ENCODE measurements at places on chromosomes 7 and 10.
A peak's percentile ranks its signal among the peaks of the same experiment; 100 is the strongest.

DNA sequence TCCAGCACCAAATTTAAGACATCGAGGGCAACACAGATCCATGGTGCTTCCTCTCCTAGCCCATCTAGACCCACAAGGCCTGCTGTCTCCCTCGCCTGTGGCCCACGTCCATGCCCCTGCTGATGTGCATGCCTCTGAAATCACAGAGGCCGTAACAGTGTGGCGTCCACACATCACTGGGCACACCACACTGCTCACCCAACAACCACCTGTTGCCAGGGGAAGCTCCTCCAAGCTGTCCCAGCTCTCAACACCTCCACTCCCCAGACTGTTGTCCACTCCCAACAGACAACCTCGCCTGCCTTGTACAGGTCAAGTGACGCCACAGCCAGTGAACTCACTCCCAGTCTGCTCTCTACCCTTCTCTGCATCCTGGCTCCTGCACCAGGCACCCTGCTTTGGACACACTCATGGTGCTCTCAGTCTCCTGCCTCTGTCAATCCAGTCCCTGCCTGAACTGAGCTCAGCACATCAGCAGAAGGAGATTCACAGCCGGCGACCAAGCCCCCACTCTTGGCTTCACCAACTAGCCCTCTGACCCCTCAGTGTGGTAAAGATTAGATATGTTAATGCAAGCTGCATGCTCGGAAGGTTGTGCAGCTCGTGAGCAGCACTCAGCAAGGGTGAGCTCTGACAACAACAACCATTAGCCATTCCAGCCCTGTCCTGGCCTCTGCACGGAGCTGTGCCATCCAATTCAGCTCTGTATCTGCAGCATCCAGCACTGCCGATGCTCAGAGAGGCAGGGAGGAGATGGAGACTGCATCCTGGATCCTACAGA is 197.0 kb downstream of the TNS3 start:
- no peak overlapping the region for H3K27ac ChIP-seq
- H3K27me3 ChIP-seq = peaks cover 12% of the 10 kb centered on the region
- H3K36me3 ChIP-seq = peaks cover 1% of the 10 kb centered on the region
- H3K4me1 ChIP-seq = no peaks in the 10 kb centered on the region
- no peak for DNase-seq
- H3K4me3 ChIP-seq = no peak overlapping the region

DNA sequence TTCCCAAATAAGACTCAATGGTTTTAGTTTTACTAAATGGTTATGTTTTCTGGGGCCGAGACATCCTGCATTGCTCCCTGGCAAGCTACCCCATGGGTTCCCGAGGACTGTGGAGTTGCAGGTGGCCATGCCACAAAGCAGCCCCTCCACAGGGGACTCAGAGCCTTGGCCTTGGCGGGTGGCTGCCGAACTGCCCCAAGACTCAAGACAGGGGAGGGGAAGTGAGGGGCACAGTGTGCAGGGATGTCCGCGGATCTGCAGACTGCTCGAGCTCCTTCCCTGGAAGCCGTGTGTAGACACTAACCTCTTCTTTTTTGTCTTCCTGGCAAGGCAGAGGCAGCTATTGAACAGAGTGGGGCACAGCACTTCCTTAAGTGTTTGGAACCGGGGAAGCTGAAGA is 154.6 kb downstream of the EBF3 start:
- no peak for DNase-seq
- no peak overlapping the region for H3K4me3 ChIP-seq
- no peak overlapping the region for H3K27ac ChIP-seq
- no peaks in the 10 kb centered on the region for H3K4me1 ChIP-seq
- peaks cover 9% of the 10 kb centered on the region for H3K27me3 ChIP-seq

GRCh38 chr10:1070919-1071318 is 14.7 kb downstream of the WDR37 start:
- no peak for DNase-seq
- H3K27me3 ChIP-seq = no peaks in the 10 kb centered on the region
- no peak overlapping the region for H3K4me3 ChIP-seq
- no peak overlapping the region for H3K27ac ChIP-seq

DNA sequence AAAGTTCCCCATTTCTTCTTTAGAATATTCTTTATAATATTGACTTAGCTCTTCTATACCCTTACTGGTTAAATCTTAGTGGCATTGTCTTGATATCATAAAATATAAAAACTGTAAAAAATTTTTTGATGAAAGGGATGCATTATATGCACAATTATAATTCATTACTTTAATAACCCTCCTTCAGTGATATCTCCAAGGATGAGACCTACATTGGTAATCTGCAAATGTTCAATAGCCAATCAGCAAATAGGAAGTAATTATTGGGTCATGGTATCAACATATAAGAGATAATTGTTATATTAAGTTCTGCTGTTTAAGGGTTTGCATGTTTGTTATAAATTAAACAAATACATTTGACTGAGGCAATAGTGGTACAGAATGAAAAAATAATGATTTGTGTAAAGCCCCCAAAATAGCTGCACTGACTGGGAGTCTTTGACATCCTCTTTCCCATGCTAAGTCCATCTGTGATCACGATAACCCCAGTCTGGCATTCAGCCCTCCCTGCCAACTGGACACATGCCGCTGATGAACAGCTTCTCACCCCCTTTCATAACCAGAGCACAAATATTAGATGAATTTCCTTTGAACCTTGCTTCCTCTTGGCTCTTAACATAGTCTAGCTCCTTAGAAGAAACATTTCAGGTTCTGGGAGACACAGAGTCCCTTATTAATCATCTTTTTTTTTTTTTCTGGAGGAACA is 169.5 kb downstream of the CPED1 start:
- no peaks in the 10 kb centered on the region for H3K4me1 ChIP-seq
- no peak overlapping the region for H3K4me3 ChIP-seq
- H3K27me3 ChIP-seq = peaks cover 14% of the 10 kb centered on the region
- H3K36me3 ChIP-seq = no peaks in the 10 kb centered on the region

DNA sequence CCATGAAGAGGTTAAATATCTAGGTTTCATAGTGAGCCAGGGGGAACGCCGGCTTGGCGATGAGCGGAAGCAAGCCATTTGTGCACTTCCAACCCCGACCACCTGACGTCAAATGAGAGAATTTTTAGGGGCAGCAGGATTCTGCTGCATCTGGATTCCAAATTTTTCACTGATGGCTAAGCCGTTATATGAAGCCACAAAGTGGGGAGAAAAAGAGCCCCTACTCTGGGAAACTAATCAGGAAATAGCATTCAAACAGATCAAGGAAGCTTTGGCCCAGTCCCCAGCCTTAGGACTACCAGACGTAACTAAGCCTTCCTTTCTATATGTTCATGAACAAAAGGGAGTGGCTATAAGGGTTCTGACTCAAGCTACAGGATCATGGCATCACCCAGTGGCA is 12.9 kb upstream of the ADCK2 start:
- DNase-seq = no peak
- peaks cover 5% of the 10 kb centered on the region for H3K36me3 ChIP-seq
- no peak overlapping the region for H3K27ac ChIP-seq
- H3K4me3 ChIP-seq = no peak overlapping the region
- H3K4me1 ChIP-seq = peaks cover 17% of the 10 kb centered on the region
- peaks cover 4% of the 10 kb centered on the region for H3K27me3 ChIP-seq

- peaks cover 7% of the 10 kb centered on the region for H3K4me1 ChIP-seq
- peaks cover 37% of the 10 kb centered on the region for H3K27me3 ChIP-seq
- no peaks in the 10 kb centered on the region for H3K36me3 ChIP-seq
- no peak overlapping the region for H3K27ac ChIP-seq
- no peak overlapping the region for H3K4me3 ChIP-seq
Measured at GRCh38 chr10:70669015-70669414, 3.3 kb upstream of the ADAMTS14 start.

GRCh38 chr7:101729241-101729883 is 88.1 kb upstream of the CUX1 start:
- H3K27ac ChIP-seq = no peak overlapping the region
- peaks cover 14% of the 10 kb centered on the region for H3K27me3 ChIP-seq
- no peak overlapping the region for H3K4me3 ChIP-seq
- no peaks in the 10 kb centered on the region for H3K4me1 ChIP-seq
- no peaks in the 10 kb centered on the region for H3K36me3 ChIP-seq

GRCh38 chr7:36244429-36244828 is 91.4 kb downstream of the EEPD1 start:
- no peaks in the 10 kb centered on the region for H3K27me3 ChIP-seq
- no peak overlapping the region for H3K4me3 ChIP-seq
- no peak overlapping the region for H3K27ac ChIP-seq

GRCh38 chr10:62451611-62451975 is 77.4 kb downstream of the ZNF365 start:
- H3K4me3 ChIP-seq = no peak overlapping the region
- H3K27ac ChIP-seq = no peak overlapping the region
- no peak for DNase-seq
- H3K4me1 ChIP-seq = peaks cover 6% of the 10 kb centered on the region

GRCh38 chr10:1731592-1731991 is 5.7 kb downstream of the ADARB2 start:
- no peak overlapping the region for H3K4me3 ChIP-seq
- H3K4me1 ChIP-seq = no peaks in the 10 kb centered on the region
- no peak overlapping the region for H3K27ac ChIP-seq
- no peaks in the 10 kb centered on the region for H3K36me3 ChIP-seq
- no peak for DNase-seq
- H3K27me3 ChIP-seq = peaks cover 75% of the 10 kb centered on the region

GRCh38 chr10:74987339-74988053 is 124.0 kb upstream of the SAMD8 start:
- peak overlapping the region; percentile 55 for H3K27ac ChIP-seq
- no peak for DNase-seq
- peaks cover 21% of the 10 kb centered on the region for H3K36me3 ChIP-seq

- H3K36me3 ChIP-seq = peaks cover 5% of the 10 kb centered on the region
- no peak overlapping the region for H3K4me3 ChIP-seq
- no peaks in the 10 kb centered on the region for H3K27me3 ChIP-seq
Measured at GRCh38 chr7:7188091-7188490, 5.7 kb downstream of the C1GALT1 start.

DNA sequence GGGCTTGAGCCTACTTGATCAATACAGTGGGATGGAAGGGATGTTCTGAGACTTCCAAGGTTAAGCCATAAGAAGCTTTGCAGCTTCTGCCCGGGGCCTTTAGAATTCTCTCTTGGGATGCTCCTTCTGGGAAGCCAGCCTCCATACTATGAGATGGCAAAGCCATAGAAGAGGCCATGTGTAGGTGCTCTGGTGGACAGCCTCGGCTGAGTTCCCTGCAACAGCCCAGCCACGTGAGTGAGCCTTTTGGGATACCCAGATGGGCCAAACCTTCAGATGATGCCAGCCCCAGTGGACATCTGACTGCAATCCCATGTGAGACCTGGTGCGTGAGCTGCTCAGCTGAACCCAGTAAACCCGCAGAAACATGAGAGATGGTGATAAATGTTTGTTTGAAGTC is 370.6 kb downstream of the RPS24 start:
- no peak for DNase-seq
- peaks cover 31% of the 10 kb centered on the region for H3K27me3 ChIP-seq
- no peak overlapping the region for H3K27ac ChIP-seq

- H3K4me1 ChIP-seq = no peaks in the 10 kb centered on the region
- H3K4me3 ChIP-seq = no peak overlapping the region
- no peak for DNase-seq
- peaks cover 20% of the 10 kb centered on the region for H3K27me3 ChIP-seq
Measured at GRCh38 chr10:127880557-127880956, 12.2 kb downstream of the CLRN3 start.

- H3K4me1 ChIP-seq = no peaks in the 10 kb centered on the region
- H3K27ac ChIP-seq = no peak overlapping the region
- no peak for DNase-seq
Measured at GRCh38 chr7:147759327-147759943, 831.1 kb upstream of the C7orf33 start.

- H3K4me1 ChIP-seq = peaks cover 76% of the 10 kb centered on the region
- H3K36me3 ChIP-seq = peaks cover 15% of the 10 kb centered on the region
- H3K4me3 ChIP-seq = peak overlapping the region; percentile 98
- peak overlapping the region; percentile 98 for H3K27ac ChIP-seq
Measured at GRCh38 chr10:112376396-112376790, 2.5 kb downstream of the ACSL5 start.

DNA sequence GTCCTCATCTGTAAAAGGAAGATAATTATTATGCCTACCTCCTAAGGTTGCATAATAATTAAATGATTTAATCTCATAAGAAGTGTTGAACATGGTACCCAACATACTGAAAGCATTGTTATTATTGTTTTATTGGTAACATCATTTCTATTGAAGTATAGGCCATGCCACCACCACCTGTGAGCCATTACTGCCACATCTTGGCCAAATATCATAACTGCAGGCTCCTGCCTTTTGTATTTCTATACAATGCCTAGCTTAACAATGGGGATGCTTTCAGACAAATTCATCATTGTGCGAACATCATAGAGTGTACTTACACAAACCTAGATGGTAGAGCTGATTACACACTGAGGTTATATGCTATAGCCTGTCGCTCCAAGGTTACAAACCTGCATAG is 61.1 kb upstream of the NPSR1 start:
- H3K4me3 ChIP-seq = no peak overlapping the region
- no peaks in the 10 kb centered on the region for H3K27me3 ChIP-seq
- no peak overlapping the region for H3K27ac ChIP-seq
- no peaks in the 10 kb centered on the region for H3K4me1 ChIP-seq
- no peak for DNase-seq

- H3K27me3 ChIP-seq = no peaks in the 10 kb centered on the region
- H3K27ac ChIP-seq = no peak overlapping the region
- no peak for DNase-seq
- no peaks in the 10 kb centered on the region for H3K36me3 ChIP-seq
- no peak overlapping the region for H3K4me3 ChIP-seq
Measured at GRCh38 chr7:111082351-111082750, 8.6 kb upstream of the LRRN3 start.

GRCh38 chr7:91366091-91366490 is 101.9 kb downstream of the FZD1 start:
- no peaks in the 10 kb centered on the region for H3K36me3 ChIP-seq
- H3K4me3 ChIP-seq = no peak overlapping the region
- DNase-seq = no peak
- H3K27ac ChIP-seq = no peak overlapping the region
- H3K27me3 ChIP-seq = no peaks in the 10 kb centered on the region
- no peaks in the 10 kb centered on the region for H3K4me1 ChIP-seq

GRCh38 chr7:94595717-94596116 is 60.2 kb downstream of the SGCE start:
- no peak overlapping the region for H3K4me3 ChIP-seq
- H3K36me3 ChIP-seq = no peaks in the 10 kb centered on the region
- DNase-seq = no peak
- H3K27me3 ChIP-seq = no peaks in the 10 kb centered on the region
- no peaks in the 10 kb centered on the region for H3K4me1 ChIP-seq
- no peak overlapping the region for H3K27ac ChIP-seq

DNA sequence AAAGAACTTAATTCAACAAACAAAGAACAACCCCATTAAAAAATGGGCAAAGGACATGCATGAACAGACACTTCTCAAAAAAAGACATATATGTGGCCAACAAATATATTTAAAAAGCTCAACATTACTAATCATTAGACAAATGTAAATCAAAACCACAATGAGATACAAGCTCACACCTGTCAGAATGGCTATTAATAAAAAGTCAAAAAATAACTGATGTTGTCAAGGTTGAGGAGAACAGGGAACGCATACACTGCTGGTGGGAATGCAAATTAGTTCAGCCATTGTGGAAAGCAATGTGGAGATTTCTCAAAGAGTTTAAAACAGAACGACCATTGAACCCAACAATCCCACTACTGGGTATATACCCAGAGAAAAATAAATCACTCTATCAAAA is 19.1 kb downstream of the ZFAND4 start:
- peaks cover 43% of the 10 kb centered on the region for H3K4me1 ChIP-seq
- no peak overlapping the region for H3K4me3 ChIP-seq
- H3K27ac ChIP-seq = no peak overlapping the region

Data from central memory CD8-positive, alpha-beta T cell (primary cell).